ENCODE measurements at places on chromosomes 13 and 19.

- no peak for DNase-seq
These were observed 62.3 kb downstream of the CEBPG start for GRCh38 chr19:33435706-33436359.

DNA sequence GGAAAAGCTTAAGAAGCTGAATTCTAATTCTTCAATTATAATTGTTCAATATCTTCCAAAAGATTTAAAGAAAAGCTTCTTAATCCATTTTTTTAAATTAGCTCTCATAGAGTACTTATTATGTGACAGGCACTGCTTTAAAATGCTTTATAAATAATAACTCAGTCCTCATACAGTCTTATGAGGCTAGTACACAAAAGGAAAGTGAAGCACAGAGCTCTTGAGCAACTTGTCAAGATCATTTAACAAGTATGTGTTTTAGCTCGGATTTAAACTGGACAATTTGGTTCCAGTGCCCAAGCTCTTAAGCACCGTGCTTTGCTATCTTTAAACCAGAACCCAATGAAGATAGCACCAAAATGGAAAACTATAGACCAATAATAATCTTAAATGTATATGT lies 106.1 kb downstream of the DHRS12 start:
- no peak for DNase-seq

DNA sequence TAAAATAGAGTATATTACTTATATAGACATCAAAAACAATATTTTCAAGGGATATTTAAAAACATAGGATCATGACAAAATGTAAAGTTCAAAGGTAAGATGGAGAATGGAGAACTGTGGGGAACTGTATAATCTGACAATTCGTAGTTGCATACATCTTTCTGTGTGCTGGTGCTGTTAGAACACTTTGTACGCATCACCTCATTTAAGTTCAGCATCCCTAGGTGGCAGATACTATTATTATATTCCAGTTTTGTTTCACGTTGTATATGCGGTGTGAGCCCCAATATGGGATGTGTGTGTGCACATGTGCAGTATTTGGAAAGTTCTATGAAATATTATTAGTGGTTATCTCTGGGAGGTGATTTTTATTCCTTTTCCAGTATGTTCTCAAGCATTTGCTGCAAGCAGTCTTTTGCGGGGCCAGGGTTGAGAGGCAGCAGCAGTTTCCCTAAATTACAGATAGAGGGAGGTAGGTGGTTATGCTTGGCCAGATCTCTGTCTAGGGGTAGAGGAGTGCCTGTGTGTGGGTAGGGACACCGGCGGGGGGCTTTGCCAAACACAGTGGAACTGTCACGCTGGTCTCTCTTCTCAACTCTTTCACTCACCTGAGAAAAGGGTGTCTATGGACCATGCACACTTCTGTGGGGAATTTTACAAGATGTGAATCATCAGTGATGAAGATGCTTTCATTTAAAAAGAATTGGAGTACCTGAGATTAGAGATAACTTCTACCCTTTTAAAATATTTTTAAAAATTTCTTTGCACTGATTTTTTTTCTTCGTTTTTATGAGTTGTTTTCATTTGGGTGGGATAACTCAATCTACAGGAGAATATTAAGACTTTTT lies 55.6 kb upstream of the ALOX5AP start:
- no peak for DNase-seq

- DNase-seq = no peak
These were observed 539.0 kb downstream of the EFNB2 start for GRCh38 chr13:105996391-105997025.

- DNase-seq = no peak
These were observed 11.6 kb upstream of the PGLS start for GRCh38 chr19:17499648-17500446.

GRCh38 chr13:57877601-57878000 lies 246.1 kb downstream of the PCDH17 start:
- DNase-seq = no peak

DNA sequence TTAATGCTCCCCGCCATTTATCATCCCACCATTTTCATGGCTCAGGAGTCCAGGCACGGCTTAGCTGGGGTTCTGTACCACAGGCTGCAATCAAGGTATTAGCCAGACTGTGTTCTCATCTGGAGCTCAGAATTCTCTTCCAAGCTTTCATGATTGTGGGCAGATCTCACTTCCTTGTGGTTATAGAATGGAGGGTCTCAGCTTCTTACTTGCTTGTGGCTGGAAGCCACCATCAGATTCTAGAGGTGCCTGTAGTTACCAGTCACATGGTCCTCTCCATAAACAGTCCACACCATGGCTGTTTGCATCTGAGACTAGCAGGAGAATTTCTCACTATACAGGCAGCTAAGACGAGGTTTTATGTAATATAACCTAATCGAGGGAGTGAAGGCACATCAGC lies 45.1 kb upstream of the SLC46A3 start:
- DNase-seq = no peak

- DNase-seq = no peak
These were observed 17.2 kb downstream of the PKN1 start for GRCh38 chr19:14450168-14450874.

DNA sequence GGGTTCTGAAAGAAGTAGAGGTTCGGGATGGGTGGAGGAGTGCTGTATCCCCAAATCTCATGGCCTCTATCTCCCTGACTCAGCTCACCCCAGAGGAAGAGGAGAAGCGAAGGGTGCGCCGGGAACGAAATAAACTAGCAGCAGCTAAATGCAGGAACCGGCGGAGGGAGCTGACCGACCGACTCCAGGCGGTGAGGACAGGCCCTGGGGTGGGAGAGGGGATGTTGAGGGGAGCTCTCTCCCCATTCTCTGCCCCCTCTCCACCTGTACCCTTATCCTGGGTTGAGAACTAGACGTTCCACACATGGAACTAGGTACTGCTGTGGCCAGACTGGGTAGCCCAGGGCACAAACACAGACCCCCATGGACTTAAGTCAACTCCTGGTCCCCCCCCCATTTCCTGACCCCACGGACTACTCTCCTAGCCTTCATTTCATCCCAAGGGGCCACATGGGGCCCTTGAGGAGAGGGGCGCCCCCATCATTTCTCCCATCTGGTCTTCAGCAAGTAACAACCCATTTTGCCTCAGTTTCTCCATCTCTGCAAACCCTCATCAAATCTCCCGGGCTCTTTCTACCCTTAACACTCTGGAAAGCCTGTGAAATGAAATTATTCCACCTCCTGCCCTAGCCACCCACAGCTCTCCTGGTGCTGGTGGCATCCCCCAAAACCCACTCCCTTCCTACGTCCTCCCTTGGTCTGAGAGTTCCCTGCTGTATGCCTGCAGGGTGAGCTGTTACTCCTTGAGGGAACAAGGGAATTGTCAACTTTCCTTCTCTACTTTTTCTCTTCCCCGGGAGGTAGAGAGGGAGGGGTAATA lies 3.5 kb downstream of the FOSB start:
- no peak for DNase-seq

- no peak for DNase-seq
These were observed 1.2 kb downstream of the RCBTB2 start for GRCh38 chr13:48531416-48532255.

DNA sequence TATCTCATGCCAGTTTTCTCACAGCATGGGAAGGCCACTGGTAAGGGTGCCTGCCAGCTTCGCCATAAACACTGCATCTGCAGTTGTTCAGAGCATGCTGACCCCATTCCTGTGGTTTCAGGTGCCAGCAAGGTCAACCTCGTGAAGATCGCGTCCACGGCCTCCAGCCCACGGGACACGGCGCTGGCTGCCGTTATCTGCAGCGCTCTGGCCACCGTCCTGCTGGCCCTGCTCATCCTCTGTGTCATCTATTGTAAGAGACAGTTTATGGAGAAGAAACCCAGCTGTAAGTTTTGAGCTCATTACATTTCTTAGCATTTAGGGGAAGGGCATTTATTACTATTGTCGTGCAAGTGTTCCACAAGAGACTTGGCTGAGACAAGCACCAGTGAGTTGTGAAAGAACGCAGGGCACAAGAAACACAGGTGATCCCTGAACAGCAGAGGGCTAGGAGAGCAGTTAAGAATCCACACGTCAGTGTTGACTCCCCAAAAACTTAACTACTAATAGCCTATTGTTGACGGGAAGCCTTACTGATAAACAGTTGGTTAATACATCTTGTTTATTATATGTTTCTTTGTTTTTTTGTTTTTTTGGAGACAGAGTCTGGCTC lies 88.8 kb downstream of the TNFRSF19 start:
- DNase-seq = no peak

DNA sequence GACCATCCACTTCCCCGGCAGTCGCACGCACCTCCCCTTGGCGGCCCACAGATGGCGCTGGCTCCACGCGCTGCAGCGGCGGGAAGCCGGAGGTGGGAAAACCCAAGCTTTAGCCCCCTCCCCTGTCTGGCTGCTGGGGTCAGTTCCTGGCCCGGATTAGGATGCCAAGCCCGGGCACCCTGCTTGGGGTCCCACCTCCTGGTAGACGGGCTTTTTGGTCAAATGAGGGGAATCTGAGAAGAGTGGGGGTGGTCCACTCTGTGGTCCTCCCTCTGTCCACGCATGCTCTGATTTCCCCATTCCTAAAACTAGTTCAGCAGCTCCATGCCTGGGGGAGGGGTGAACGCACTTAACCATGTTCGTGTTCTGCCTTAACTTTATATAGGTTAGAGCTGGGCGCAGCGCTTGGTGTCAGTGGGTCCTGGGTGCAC lies 8.1 kb upstream of the ADGRE2 start:
- DNase-seq = no peak

DNA sequence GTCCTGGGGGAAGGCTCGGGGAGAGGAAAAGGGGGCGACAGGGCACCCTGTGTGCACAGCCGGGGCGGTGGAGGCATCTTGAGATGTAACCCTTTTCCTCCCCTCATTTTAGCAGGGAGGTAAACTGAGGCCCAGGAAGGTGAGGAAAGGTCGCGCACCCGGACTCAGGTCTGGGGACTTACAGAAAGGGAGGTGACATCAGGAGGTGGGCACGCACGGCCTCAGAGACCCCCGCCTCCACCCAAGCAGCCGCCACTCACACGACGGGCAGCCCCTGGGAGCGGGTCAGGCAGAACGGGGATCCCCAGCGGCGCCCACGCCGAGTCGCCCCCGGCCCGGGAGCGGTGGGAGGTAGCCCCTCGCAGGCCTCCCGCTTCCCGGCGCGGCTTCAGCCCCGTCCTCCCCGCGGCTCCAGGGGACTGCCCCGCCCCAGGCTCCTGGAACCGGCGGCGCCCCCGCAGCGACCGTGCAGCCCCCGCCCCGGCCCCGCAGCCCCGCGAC lies 477 bp downstream of the PIP5K1C start:
- DNase-seq = no peak

- DNase-seq = no peak
These were observed 540.6 kb upstream of the MIR17HG start for GRCh38 chr13:90806892-90807291.

GRCh38 chr13:72062566-72062965 lies 195.6 kb upstream of the DACH1 start:
- no peak for DNase-seq

DNA sequence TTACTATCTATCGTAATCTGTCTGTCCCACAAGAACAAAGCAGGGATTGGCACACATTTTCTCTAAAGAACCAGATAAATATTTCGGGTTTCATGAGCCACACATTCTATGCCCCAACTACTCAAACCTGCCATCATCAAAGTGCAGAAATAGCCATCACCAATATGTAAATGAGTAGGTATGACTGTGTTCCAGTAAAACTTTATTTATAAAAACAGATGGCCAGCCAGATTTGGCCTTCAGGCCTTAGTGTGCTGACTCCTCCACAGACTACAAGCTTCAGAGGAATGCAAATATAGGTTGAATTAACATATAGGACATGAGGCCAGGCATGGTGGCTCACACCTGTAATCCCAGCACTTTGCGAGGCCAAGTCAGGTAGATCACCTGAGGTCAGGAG lies 8.9 kb upstream of the DNMT1 start:
- DNase-seq = no peak

- no peak for DNase-seq
These were observed 692 bp downstream of the RGS9BP start for GRCh38 chr19:32676186-32676894.

DNA sequence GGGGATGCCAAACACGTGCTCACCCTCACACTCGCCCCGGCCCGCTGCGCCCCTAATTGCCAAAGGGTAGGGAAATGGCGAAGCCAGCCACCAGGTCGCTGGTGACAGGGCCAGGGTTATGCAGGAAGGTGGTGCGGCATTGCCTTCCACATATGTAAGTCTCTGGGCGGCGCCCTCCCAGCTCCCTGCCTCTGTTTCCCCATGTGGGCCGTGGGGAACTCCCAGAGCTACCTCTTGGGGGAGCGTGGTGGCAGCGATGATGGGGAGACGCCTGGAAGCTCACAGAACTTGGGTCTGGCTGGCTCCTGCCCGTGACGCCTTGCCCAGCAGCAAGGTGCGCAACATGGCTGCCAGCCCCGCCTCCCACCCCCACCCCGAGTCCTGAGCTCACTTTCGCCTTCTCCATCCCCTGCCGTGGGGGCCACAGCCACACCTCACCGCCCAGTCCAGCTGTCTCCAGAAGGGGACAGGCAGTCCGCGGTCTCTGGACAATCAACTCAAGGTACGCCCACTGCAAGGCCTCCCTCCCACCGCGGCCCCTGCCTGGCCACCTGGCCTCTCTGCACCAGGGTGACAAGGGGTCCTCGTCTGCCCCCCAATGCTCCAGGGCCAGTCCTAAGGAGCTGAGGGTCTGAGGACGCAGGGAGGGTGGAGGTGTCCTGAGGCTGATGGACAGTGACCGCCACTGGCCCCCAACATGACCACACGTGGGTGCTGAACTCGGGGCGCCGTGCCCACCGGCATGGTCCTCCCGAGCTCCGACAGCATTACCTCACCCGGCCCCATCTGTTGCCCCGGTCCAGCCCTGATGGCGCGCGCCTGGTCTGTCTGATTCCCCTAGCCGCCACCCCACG lies 6.6 kb downstream of the C19orf25 start:
- no peak for DNase-seq

- no peak for DNase-seq
These were observed 10.5 kb upstream of the OVOL3 start for GRCh38 chr19:36100476-36100875.

DNA sequence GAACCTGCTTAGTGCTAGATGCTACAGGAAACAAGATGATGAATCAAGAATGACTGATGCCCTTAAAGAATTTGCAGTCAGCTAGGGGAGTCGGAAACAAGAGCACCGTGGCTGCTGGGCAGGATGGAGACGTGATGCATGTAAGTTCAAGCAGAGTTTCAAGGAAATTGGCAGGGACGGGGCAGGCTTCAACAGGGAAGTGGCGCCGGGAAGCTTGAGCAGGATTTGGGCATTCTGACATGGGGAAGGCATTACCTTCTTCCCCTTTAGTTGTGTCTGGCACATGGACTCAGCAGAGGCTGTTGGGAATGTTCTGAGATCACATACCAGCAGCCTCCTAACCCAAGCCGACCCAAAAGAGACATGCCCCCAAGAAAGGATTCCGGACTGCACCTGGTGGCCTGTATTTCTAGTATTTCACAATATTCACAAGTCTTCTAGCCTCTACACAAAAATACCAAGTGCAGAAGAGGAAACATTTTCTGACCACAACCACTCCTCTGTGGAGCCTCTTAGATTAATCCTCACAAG lies 138.2 kb downstream of the CRYL1 start:
- no peak for DNase-seq

GRCh38 chr13:84400706-84401105 lies 518.4 kb upstream of the SLITRK1 start:
- DNase-seq = no peak

- DNase-seq = no peak
These were observed 13.6 kb downstream of the SPC24 start for GRCh38 chr19:11141937-11142527.

GRCh38 chr13:67238277-67238859 lies 8.2 kb upstream of the PCDH9 start:
- no peak for DNase-seq
